ENCODE measurements at places on chromosomes 4 and X. TPM values are rescaled to one million over a fixed set of nuclear protein-coding genes. Genes with fewer than 3 reads are reported as not detected.

Gene DIPK2B
- not detected for total RNA-seq

DNA sequence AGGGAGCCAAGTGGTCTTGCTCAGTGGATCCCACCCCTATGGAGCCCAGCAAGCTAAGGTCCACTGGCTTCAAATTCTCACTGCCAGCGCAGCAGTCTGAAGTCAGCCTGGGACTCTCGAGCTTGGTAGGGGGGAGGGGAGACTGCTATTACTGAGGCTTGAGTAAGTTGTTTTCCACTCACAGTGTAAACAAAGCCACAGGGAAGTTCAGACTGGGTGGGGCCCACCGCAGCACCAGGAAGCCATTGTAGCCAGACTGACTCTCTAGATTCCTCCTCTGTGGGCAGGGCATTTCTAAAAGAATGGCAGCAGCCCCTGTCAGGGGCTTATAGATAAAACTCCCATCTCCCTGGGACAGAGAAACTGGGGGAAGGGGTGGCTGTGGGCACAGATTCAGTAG is 721.0 kb upstream of the NDST4 start:
- peak; percentile 36 for DNase-seq

GRCh38 chrX:106619797-106620196 is 8.0 kb downstream of the RADX start:
- DNase-seq, result peak; percentile 1

- no peak for DNase-seq
Measured at GRCh38 chr4:185426960-185427688, 1.4 kb upstream of the UFSP2 start.

Gene DGKQ
- 8.8 TPM for total RNA-seq

Gene ATRX
- total RNA-seq, result 116 TPM

GRCh38 chr4:141311246-141312204 is 90.8 kb downstream of the ZNF330 start:
- DNase-seq, result no peak

DNA sequence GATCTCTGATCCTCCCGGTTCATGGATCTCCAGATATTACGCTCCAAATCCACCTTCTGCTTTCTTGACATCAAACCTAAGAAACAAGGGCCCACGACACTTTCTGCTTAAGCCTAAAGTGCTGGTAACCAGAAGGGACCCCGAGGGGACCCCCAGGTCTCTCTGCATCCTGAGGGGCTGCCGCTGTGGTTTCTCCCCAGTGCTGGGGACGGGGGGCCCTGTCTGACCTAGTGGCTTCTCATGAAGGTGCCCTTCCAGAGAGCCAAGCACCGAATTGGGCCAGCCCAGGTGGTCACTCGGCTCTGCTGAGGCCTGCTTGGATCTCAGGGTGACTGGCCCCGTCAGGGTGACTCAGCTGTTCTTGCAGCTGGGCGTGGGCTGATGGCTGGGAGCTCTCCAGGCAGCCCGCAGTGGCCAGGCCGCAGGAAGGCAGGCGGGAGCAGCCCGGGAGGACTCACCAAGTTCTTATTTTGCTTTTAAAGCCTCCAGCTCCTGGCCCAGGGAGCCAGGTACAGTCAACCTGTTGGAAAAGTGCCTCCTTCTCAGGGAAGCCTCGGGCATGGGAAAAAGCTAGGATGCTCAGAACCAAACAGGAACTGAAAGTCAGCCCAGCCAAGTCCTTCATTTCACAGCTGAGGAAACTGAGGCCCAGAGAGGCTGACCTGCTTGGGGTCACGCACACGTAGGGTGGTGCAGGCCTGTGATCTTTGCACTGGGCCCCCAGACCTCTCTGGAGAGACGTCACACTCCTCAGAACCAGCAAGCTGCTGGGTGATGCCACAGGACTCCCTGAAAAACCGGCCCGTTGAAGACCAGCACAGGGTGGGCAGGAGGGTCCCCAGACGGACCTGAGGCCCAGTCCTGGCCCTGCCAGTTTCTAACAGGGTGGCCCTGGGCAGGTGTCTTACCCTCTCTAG is 16.7 kb downstream of the BLOC1S4 start:
- peak; percentile 56 for DNase-seq

DNA sequence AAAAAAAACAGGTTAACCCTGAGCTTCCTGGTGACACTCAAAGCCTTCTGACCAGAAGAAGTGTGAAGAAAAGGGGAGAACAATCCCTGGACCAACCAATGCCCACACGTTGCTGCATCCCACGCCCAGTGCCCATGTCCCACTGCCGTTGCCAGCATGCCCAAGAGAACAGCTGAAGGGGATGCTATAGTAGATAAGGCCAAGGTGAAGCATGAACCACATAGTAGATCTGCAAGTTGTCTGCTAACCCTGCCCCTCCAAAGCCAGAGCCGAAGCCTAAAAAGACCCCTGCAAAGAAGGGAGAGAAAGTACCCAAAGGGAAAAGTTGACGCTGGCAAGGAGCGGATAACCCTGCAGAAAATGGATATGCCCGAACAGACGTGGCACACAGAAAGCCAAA is 11.3 kb upstream of the CD38 start:
- no peak for DNase-seq

Gene ABCG2
- 0.44 TPM for total RNA-seq

DNA sequence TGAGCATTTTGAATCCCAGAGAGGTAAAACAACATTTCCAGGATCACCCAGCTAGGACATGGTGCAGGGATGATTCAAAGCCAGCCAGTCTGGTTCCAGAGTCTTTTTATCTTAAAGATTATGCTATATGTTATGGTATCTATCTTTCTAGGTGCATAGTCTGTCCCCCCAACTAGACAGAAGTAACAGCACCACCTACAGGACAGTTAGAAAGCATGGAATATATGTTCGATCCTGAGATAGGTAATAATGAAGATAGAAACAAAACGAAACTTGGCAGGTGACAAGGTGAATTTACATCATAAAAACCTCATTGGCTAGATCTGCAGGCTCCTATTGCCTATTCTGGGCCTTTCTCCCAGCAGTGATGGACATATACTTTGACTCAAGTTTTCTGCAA is 723.2 kb downstream of the SMARCA1 start:
- no peak for DNase-seq

GRCh38 chrX:135421932-135422809 is at the start of gene SMIM10L2A:
TSS of gene SMIM10L2A (plus strand) at chrX:135421944. CDS start at chrX:135422132, 188 bp downstream.
- DNase-seq, result no peak

GRCh38 chrX:117969328-117969727 is 147.3 kb downstream of the KLHL13 start:
- DNase-seq, result no peak

DNA sequence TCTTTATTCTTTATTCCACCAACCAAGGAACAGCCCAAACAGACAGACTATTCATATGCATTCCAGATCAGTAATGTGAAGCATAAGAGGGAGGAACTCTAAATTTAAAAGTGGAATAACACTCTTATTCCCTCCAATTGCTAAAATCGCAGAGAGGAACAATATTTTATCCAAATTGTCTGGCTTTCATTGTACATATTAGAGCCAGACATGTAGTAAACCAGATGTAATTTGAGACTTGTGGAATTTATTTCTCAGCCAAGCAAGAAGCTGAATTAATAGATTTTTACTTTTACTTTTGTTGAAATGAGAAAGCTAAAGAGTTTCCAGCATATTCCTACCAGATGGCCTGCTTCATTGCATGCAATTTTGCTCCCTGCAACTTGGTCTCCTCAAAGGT is 674.6 kb upstream of the SLIT2 start:
- no peak for DNase-seq

DNA sequence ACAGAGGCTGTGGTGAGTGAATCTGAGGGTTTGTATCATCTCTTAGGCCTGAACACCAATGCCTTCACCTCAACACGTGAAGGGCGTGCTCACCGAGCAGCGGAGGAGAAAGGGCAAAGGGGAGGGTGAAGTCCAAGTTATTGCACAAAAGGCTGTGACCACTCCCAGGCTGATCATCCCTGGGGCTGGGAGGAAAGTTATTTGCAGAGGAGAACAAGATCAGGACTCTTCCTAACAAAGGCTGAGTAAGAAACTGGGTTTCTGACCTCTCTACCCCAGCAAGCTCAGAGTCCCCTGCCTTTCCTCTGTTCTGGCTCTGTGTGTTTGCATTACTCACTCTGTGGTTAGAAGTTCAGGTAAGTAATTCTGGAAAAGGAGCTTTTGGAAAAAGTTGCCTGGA is 366.3 kb upstream of the CXorf51A start:
- DNase-seq, result no peak

DNA sequence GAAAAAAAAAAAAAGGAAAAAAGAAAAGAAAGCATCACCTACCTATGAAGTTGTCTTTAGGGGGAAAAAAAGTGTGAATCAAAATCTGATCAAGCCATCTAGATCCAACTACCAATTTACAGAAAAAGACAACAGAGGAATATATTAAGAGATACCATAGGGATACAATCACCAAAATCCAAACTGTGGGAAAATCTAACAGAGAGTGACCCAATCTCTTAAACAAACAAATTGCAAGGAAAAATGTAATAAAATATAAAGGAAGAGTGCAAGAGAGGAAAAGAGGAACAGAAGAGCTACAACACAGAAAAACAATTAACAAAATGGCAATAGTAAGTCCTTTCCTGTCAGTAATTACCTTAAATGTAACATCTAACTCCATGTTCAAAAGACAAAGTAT is 19.0 kb downstream of the THOC2 start:
- DNase-seq, result no peak

- no peak for DNase-seq
Measured at GRCh38 chrX:50671661-50672060, 142.3 kb downstream of the SHROOM4 start.

DNA sequence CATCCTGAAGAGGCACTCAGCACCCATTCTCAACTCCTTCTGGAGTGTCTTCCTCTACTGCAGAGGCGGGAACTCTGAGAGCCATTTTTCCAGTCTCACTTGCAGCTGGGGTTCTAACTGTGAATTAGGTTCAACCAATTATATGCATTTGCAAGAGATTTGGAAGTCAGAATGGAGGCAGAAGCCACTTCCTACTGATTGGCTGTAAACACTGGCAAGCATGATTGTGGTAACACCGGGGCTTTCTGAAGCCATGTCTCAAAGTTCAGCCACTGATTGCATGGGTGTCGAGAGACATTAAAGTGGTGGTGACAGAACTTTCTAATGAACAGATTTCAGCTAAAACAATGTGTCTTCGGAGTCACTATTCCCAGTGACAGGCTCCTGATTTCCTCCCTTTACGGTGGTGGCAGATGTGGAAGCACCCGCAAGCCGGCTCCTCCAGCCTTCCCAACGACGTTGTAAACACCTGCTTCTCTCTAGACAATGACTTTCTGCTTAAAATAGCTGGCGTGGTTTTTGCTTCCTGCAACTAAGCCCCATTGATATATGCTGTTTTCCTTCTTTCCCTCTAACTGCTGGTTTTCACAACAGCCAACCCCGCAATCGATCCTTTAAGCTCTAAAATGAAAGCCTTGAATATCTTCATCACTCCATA is 92.0 kb downstream of the IRF2 start:
- no peak for DNase-seq

Gene IL2
- total RNA-seq, result not detected

Gene CLCN4
- 9.9 TPM for total RNA-seq

Gene SLIT2
- total RNA-seq, result 3.8 TPM

- no peak for DNase-seq
Measured at GRCh38 chrX:32873786-32874185, 337.6 kb downstream of the DMD start.

DNA sequence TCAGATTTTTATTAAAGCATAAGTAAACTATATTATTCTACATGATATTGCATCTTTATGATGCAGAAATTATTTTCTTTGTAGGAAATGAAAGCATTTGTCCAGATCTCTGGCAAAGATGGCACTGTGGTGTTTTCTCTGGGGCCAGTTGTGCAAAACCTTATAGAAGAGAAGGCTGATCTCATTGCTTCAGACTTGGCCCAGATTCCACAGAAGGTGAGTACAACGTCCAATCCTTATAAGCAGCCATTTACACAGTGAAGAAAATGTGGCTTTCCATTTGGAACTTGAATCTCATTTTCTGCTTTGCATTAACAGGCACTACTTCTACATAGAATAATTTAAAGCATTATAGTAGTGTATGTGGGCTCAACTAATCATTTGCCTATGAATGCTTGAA is 6.9 kb upstream of the UGT2B7 start:
- no peak for DNase-seq

Gene FANCB
- 14.1 TPM for total RNA-seq

DNA sequence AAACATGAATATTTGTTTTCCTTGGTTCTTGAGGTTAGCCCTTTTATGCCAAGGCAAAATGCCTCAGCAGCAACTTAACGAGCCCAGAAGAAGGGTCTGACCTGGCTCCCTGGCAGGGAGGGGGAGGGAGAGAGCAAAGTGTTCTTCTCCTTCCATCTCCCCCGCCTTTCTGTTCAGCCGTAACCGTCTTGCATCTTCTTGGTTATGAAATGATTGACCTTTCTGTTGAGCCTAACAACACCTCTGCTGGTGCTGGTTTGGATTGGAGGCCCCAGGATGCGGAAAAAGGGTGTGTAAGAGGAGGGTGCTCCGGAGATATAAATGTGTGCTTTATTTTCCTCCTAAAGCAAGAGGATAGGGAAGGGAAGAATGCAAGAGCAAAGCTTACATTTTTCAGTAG is 44.7 kb downstream of the PTTG2 start:
- no peak for DNase-seq

GRCh38 chr4:104641418-104641817 is 146.7 kb upstream of the CXXC4 start:
- no peak for DNase-seq

DNA sequence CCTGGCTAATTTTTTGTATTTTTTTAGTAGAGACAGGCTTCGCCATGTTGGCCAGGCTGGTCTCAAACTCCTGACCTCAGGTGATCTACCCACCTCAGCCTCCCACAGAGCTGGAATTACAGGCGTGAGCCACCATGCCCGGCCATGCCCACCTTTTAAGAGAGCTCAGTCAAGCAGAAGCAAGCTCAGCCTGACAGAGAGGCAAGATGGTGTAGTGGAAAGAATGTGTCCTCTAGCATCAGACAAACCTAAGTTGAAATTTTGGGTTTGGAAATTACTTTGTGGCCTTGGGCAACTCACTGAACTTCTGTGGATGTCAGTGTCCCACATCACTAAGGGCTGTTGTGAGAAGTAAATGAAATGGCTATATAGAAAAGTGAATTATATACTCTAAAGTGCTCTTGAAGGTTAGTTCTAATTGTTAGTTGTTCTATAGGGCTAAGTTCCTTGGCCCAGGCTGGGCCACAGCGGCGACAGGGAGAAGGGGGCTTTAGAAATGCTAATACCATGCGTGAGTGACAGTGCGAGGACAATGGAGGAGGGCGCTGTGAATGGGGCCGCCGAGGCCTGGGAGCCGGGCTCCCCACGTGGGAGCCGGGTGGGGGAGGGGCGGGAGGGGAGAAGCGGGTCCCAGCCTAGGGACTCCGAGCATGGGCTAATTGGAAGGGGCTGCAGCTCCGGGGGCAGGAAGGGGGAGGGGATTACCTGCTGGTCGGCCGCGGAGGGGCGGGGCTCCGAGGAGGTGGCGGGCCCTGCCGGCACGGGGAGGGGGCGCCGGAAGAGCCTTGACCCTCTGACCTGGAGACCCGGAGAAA is 15.6 kb downstream of the PJA1 start:
- no peak for DNase-seq

DNA sequence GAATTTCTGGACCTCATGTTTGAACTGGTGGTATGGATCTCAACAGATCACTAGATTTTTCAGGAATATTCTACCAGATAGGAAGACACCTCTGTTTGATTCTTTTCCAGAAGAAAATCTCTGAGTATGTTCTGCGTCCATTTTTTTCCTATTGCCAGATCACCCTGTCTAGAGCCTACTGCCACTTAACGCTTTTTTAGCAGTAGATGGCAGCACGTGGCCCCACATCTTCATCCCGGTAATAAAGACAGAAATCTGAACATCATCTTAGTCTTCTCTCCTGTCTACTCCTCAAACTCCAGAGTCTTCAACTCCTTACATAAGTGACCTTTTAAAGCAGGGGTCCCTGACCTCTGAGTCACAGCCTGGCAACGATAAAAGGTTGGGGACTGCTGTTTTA is 184.7 kb downstream of the TMA16 start:
- peak; percentile 6 for DNase-seq
